Neural crest cell (in vitro differentiated cells): ENCODE measurements at places on chromosomes 2 and 18. TPM values are rescaled to one million over a fixed set of nuclear protein-coding genes. Genes with fewer than 3 reads are reported as not detected.

SFT2D3 gene
- total RNA-seq: 18.8 TPM in 2 replicates

RAD51AP2 gene
- 0.16 and 0.23 TPM in 2 replicates for total RNA-seq

SCN2A gene
- total RNA-seq: 0.47 and 0.55 TPM in 2 replicates

CABYR gene
- total RNA-seq: 9.5 and 11.0 TPM in 2 replicates

- no peak for DNase-seq
Observed at GRCh38 chr2:122083256-122084048, 328.0 kb downstream of the TSN start.

DNA sequence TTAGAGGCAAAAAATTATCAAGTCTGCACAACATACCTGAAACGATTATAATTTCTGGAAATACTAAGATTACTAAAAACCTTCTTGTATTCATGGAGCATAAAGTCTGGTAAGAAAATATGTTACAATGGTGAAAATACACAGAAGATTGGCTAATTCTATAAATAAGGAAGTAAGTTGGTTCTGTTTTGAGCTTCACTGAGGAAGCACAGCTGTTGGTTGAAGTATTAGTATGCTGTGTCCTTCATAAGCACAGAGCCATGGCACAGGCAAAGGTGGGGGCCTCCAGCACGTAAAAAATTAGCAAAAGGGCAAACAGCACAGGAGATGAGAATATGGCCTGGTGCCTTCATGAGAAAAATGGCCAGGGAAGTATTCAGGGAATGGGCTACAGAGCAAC is 40.4 kb upstream of the ANKRD62 start:
- no peak for DNase-seq

- no peak for DNase-seq
Observed at GRCh38 chr2:238971318-238972145, 123.6 kb downstream of the TWIST2 start.

DNA sequence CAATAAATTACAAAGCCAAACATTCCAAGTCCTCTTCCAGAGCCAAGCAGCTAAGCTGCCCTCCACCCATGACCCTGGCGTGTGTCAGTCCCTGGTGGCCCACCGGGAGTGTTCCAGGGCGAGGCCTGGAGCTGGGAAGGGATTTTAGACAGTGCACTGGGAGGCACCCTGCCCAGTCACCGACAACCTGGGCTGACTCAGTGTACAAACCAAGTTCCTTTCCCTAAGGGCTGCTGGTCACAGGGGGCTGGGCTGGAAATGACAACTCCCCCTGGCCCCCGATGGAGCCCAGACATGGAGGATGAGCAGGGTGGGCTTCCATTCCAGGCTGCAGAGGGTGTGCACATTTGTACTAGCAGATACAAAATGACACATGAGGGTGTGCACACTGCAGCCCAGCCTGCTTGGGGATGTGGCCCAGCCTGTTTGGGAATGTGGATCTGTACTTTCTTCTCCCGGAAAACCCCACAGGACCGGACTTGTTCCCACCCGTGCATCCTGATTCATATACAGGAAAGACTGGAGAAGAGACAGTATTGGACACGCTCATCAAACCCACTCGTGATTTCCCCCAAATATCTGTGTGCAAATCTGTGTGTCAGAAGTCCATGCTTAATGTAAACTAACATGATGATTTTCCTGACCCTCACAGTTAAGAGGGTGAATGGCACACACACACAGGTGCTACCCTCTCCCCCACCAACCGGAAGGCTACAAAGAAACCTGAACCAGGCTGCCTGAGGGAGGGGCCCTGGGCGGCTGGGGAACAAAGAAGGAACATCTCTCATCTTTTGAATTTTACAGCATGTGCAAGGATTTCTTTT is 58.9 kb downstream of the NDUFA10 start:
- no peak for DNase-seq

DNA sequence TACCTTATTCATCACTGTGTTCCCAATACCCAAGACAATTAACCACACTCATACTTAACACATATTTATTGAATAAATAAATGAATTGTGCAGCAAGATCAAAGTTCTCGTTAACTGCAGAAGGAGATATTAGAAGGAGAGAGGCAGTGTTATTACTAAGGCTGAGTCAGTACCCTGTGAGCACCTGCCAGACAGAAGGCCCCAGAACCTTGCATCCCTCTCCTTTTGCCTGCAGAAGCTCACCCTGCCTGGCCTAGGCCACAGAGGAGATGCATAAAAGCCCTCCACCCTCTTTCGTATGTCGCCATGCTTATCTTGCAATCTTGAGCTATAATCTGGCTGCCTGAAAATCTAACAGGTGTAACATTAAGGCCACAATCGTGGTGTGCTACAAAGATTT is 20.5 kb upstream of the RNF149 start:
- DNase-seq: no peak
